ENCODE measurements at places on chromosomes 1 and 21. TPM values are rescaled to one million over a fixed set of nuclear protein-coding genes. Genes with fewer than 3 reads are reported as not detected.

DNA sequence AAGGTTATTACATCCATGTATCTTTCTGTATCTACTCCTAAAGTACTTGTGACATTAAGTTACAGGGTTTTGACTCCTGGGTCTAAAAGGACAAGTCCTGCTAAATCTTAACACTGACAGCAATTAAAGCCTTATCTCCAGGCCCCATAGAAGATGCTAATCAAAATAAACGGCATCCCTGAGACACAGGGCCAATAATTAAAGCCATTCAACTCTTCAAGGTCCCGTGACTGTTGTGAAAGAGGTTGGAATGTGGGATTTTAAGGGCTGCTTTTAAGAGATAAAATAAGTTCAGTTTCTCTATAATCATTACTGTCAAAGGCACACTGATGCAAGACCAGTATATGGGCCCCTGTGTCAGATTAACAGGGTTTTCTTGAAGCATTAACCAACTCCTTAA lies 8.3 kb downstream of the DNAI4 start:
- H3K27ac ChIP-seq, result no peak overlapping the region
- H3K4me1 ChIP-seq, result no peaks in the 10 kb centered on the region
- no peaks in the 10 kb centered on the region for H3K27me3 ChIP-seq

GRCh38 chr1:217472915-217473314 lies 158.0 kb downstream of the GPATCH2 start:
- H3K4me3 ChIP-seq, result no peak overlapping the region
- H3K27me3 ChIP-seq, result no peaks in the 10 kb centered on the region
- H3K27ac ChIP-seq, result no peak overlapping the region
- no peaks in the 10 kb centered on the region for H3K4me1 ChIP-seq

- peak overlapping the region; percentile 88 for H3K4me3 ChIP-seq
- DNase-seq, result peak; percentile 18
- peak overlapping the region; percentile 61 for H3K27ac ChIP-seq
- H3K27me3 ChIP-seq, result no peaks in the 10 kb centered on the region
- peaks cover 44% of the 10 kb centered on the region for H3K4me1 ChIP-seq
Observed at GRCh38 chr21:45982092-45982757, 655 bp downstream of the COL6A1 start.

The PLCH2 gene
- 5.9 TPM for total RNA-seq

The RAD54L gene
- 26.0 TPM for total RNA-seq

The ARF1 gene
- 685 TPM for total RNA-seq
